ENCODE measurements at places on chromosomes 2 and 18.
A peak's percentile ranks its signal among the peaks of the same experiment; 100 is the strongest.

- DNase-seq = no peak
These were observed 962.7 kb downstream of the BCL11A start for GRCh38 chr2:59590798-59591197.

DNA sequence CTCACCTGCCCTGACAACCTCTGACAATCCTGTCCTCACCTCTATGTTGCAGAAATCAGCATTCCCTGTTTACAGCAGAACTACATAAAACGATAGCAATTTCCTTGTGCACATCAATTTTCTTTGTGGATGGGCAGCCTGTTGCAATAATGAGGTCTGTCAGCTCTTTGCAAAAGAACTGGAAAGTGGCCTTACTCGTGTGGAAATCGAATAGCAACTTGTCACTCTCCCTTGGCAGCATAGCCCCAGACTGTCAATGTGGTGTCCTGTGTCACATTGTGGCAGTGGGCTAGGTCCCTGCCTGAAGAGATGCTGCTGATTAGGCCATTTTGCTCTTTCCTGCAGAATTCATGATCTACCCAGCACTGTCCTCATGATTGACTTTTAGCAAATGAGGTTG lies 531.9 kb downstream of the CCDC85A start:
- no peak for DNase-seq

DNA sequence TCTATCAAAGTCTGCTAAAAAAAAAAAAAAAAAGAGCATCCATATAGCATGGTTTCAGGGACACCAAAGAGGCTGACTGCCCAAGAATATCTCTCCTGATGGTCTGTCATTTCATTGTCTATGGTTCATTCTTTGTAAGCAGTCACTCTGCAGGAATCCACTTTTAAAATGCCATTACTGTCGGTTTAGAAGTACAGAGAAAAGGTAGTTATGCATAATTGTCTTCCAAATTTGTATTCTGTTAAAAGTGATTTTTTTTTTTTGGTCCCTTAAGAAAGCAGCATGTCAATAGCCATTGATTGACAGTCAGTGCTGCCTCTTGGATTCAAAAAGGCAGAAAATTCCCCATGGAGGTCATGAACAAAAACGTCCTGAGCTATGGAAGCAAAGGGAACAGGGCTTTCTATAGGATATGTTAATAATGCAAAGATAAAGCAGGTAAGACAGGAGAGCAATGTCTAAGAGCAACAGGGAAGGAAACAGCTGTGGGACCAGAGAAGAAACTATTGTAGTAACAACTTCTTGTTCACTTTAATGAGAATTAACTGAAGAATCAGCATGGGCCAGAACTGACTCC lies 245.8 kb downstream of the TMX3 start:
- no peak for DNase-seq

- no peak for DNase-seq
These were observed 215.2 kb upstream of the TFPI start for GRCh38 chr2:187769437-187769836.

DNA sequence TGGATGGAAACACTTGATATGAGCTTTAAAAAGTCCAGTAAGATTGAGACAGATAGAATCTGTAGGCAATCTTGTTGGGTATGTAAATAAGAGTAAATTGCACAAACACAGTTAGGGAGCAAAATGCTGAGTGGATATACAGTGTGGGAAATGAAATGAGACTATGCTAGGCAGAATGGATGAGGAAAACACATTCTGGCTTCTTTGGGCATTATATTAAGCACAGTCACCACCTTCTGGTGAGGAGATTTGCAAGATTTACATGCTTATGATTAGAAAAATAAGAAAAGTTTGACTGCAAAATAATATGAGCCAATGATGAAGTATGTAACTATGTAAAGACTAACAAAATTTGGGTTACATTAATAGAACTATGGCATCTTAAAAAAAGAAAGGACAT lies 2165.0 kb upstream of the CELF4 start:
- no peak for DNase-seq

- no peak for DNase-seq
These were observed 918.7 kb upstream of the PIK3C3 start for GRCh38 chr18:41036346-41036745.

GRCh38 chr2:150474326-150475074 lies 13.0 kb downstream of the RND3 start:
- DNase-seq = no peak

DNA sequence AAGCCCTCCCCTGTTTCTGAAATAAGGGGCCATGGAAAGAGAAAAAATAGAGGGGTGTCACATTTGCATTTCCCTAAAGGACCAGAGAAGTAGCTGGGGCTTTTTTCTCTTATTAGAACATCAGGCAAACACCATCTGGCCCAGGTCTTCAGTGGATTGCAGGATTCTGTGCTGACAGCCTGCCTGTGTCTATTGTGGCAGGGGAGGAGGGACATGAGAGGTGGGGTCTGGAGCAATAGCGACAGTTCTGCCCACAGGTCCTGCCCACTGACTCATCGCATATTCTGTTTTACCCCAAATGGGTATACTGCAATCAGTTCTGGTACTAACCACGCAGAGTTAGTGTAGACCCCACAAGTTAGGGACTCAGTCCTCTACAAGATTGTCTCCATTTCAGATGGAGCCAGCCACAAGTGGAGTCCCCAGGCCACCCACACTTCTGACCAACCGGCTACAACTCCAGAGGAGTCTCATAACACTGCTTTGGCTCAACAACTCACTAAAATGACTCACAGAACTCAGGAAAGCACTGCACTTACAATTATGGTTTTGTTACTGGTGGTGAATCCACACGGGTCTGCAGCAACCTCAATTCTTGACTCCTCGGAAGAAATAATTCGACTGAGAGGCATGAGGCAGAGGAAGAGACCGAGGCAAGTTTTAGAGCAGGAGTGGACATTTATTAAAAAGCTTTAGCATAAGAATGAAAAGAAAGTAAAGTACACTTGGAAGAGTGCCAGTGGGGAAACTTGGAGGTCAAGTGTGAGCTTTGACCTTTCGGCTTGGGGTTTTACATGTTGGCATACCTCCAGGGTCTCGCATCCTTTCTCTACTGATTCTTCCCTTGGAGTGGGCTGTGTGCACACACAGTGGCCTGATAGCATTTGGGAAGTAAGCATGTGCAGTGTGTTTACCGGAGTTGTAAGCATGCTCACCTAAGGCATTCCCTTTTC lies 146.4 kb upstream of the SPATS2L start:
- no peak for DNase-seq

- DNase-seq = no peak
These were observed 38.3 kb downstream of the PAPOLG start for GRCh38 chr2:60794271-60794863.

DNA sequence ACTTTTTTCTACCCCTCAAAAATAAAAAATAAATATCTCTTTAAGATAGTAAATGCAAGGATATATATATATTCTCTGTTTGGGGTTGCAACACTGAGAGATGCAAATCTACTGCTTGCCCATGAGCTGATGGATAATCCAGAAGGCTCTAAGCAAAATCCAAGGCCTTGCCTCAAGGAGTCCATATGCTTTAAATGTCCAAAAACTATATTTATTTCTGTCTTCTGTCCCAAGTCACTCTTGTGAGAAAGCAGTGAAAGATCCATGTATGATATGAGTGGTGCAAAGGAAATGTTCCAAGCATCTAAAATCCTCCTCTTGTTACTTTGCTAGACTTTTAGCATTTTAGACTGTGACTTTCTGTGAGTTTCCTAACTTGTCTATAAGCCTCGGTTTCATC lies 92.9 kb upstream of the RNF152 start:
- DNase-seq = no peak

GRCh38 chr2:165969227-165969626 lies 15.7 kb upstream of the TTC21B start:
- DNase-seq = no peak

- DNase-seq = no peak
These were observed 274.6 kb downstream of the AFF3 start for GRCh38 chr2:99867770-99868169.

DNA sequence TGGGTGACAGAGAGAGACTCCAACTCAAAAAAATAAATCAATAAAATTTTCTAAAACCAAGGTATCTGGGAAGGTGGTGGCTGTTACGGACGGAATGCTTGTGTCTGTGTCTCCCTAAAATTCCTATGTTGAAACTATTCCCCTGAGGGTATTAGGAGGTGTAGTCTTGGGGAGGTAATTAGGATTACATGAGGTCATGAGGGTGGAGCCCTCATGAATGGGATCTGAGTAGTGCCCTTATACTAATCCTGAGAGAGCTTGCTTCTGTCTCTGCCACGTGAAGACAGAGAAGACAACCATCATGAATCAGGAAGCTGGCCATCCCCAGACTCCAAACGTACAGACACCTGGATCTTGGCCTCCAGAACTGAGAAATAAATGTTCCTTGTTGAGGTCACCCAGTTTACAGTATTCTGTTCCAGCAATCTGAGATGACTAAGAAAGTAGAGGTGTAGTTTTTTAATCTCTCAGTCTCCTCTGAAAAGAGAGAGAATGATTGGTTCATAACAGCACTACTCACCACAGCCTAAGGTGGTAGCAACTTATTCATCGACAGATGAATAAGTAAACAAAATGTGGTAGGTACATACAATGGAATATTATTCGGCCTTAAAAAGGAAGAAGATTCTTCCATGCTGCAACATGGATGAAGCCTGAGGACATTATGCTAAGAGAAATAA lies 38.4 kb downstream of the TGFBRAP1 start:
- no peak for DNase-seq

- DNase-seq = peak; percentile 69
These were observed at the start of gene STAT1 for GRCh38 chr2:191013932-191014652. STAT1 (minus strand) TSS chr2:191014171; CDS start chr2:191010003, 4,168 bp downstream.

DNA sequence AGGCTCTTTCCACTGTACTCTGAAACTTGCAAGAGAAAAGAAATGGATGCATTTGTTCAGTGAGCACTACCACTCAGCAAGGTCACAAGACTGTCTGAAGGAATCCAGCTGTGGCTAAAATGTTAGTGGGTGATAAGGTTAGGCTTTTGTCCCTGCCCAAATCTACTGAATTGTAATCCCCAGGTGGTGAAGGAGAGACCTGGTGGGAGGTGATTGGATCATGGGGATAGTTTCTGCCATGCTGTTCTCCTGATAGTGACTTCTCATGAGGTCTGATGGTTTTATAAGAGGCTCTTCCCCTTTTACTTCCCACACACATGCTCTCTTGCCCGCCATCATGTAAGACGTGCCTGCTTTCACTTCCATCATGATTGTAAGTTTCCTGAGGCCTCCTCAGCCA lies 68.2 kb downstream of the ZNF385B start:
- no peak for DNase-seq

DNA sequence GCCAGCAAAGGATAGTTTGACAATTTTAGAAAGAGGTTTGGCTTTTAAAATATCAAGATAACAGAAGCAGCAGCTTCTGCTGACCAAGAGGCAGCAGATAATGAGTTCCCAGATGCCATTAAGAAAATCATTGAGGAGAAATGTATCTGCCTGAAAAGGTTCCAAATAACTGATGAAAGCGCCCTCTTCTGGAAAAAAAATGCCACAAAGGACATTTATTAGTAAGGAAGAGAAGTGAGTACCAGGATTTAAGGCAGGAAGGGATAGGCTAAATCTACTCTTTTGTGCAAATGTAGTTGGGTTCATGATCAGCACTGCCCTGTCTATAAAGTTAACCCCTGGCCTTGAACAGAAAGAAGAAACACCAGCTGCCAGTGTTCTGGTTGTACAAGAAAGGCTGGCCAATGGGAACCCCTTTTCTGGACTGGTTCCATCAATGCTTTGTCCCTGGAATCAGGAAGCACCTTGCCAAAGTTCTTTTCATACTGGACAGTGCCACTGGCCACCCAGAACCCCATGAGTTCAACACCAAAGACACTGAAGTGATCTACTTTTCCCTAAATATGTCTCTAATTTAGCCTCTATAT lies 40.6 kb downstream of the DHX57 start:
- DNase-seq = no peak

DNA sequence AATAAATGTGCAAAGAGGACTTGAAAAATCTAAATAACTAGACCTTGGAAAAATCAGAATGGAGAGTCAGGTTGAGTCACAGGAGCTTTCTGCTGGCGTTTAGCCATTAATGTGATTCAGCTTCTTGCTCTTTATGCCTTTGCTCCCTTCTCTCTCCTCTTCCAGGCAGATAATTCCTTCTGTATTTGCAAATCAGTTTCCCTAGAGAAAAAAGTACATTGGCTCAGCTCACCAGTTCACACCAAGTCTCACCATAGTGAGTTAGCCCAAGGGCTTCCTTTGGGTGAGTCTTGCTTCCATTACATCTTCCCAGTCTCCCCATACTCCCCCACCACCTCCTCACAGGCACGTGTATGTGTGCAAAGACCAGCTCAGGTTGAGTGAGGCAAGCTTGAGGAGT lies 73.6 kb downstream of the CYBRD1 start:
- no peak for DNase-seq

GRCh38 chr2:227657199-227657845 lies 9.3 kb upstream of the SCYGR5 start:
- DNase-seq = no peak

GRCh38 chr2:41729800-41730364 lies 317.9 kb upstream of the PKDCC start:
- DNase-seq = no peak

- DNase-seq = no peak
These were observed 619 bp downstream of the GALM start for GRCh38 chr2:38666556-38666910.

GRCh38 chr2:219968685-219969345 lies 341.4 kb downstream of the SLC4A3 start:
- DNase-seq = no peak

- DNase-seq = no peak
These were observed 85.9 kb downstream of the CALCRL start for GRCh38 chr2:187362151-187362550.

DNA sequence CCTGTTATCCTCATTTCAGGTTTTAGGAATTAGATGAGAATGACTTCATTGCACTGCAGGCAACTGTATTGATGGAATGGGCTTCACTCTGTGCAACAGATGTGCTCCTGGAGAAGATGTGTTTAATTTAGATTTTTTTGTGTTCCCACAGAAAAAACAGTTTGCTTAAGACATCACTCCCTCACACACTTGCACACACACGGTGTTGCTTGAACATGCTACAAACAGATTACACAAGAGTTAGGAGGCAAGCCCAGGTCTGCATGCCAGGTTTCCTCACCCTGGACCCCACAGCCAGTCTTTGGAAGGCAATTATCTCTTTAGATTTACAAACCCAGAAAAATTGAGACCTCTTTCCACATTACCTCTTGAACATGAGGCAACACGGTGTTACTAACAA lies 93.7 kb upstream of the KLHL29 start:
- no peak for DNase-seq

DNA sequence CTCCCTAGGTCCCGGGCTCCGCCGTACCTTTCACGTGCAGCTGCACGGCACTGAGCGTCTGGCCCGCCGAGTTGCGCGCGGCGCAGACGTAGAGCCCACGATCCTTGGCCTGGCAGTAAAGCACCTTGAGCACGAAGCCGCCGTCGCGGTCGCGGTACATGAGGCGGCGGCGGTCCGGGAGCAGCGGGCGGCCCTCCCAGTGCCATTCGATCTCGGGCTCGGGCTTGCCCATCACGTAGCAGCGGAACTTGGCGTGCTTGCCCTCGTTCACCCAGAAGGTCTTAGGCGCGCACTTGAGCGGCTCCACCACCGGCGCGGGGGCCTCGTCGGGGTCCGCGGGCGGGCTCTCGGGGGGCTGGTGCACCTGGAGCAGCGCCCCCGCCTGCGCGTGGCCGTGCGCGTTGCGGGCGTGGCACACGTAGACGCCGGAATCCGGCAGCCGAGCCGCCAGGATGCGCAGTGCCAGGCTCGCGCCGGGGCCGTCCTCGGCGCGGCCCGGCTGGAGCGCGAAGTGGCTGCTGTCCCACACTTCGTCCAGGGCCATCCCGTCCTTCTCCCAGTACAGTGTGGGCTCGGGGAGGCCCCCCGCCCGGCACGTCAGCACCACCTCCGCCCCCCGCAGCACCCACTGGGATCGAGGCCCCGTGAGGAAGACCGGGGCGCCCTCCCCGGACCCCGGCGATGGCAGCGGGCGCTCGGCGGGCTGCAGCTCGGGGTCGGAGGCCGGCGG lies 980 bp downstream of the OBSL1 start:
- DNase-seq = no peak

- peak; percentile 8 for DNase-seq
These were observed 127.4 kb downstream of the CHST9 start for GRCh38 chr18:27057519-27058234.
